ENCODE measurements at places on chromosomes 4 and X.

DNA sequence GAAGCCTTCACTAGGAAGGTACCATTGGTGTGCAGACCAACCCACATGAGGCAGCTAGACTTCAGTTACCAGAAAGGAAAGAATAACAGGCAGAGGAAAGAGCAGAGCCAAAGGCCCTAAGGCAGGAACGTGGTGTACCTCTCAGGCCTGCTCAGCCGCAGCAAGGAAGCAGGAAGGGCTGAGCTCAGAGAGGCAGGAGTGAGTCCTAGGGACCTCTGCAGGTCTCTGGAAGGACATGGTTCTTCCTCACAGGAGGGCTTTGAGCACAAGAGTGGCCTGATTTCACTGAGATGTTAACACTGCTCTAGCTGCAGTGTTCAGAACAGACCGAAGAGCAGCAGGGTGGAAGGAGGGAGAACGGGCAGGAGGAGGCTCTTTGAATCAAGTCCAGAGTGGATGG lies 124.6 kb downstream of the DCHS2 start:
- DNase-seq, result no peak

DNA sequence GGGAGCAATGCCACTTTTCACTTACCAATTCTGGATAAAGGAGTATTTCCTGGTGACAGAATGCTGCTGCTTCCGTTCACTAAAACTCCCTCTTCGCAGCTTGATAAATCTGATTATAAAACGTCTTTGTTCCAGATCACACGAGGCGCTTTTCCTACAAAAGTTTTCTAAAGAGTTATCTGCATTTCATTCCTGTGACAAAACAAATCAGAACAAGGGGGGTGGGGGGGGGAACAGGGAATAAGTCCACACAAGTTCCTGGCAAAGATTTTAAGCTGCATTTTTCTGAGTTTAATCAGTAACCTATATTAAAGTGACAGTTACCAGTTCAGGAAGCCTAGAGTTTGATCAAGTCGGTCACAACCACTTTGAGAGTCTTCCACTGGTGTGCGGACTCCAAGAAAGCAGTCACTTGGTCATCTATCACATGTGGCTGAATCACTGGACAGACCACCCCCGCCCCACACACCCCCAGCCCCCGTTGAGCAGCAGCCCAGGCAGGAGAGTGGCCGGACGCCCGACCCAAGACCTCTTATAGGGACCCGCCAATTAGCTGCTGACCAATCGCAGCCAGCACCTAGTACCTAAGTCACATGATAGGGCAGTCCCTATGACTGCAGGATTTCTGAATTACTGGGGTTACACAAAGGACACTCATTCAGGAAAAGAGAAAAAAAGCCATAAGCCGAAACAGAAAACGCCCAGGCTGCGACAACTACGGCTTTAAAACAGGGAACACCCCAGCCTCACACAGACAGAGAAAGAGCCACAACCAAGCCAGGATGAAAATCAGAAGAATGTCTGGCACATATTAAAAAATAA lies 569.3 kb upstream of the DIPK2B start:
- DNase-seq, result peak; percentile 84

- DNase-seq, result no peak
These were observed 81.3 kb downstream of the ZNF732 start for GRCh38 chr4:223913-224497.

DNA sequence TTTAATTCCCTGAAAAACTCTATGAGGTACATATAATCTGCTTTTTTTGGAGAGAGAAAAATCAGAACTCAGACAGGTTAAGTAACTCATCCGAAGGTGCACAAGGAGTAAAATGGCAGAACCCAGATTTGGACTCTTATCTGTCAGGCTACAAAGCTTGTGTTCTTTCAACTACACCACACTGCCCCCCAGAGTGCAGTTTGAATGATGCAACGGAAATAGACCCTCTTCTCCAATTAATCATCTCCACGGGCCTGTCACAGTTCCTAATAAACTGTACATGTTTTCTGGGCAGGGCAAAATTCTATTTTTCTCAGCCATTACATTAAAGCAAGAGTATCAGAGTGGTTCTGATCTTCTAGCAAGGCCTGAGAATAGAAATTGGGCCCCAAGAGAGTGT lies 35.3 kb upstream of the DCX start:
- DNase-seq, result peak; percentile 77

DNA sequence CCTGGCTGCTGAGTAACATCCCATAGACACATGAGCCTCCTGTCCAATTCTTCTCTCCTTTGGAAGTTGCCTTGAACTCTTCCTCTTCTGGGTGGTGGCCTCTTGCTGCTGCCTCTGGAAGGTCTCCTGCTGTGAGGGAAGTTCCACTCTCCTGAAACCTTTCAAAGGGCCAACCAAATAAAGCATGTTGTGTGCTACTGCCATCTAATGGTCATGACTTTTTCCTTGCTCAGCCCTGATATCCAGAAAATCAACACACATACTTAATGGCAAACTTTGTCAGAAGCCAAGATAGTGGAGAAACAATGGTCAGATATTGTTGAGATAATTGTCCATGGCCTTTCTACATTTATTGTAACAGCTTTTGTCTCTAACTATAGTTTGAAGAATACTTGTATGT lies 19.1 kb upstream of the ZXDA start:
- peak; percentile 30 for DNase-seq

- DNase-seq, result no peak
These were observed 19.8 kb upstream of the PPARGC1A start for GRCh38 chr4:23909671-23910070.

GRCh38 chrX:48971249-48972219 lies at the start of gene KCND1:
KCND1 (minus strand) TSS chrX:48971844; CDS start chrX:48970271, 1,573 bp downstream.
- no peak for DNase-seq

DNA sequence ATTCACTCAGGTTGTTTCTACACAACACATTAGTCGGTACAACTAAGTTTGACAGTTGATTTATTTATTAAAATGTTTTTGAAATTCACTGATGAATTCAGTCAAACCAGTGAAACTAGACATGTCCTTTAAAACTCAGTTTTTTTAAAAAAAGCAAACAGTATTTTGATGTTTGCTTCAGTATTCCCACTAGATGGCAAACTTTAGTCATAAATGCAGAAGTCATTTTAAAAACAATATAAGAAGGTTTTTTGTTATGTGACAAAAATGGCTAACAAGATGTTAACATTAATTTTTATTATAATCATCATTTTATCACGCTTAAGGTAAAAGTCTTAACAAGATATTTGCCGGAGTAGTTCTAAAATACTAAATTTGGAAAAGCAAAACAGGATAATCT lies 1337.8 kb upstream of the DIAPH2 start:
- no peak for DNase-seq

GRCh38 chr4:85701861-85702321 lies 226.9 kb downstream of the ARHGAP24 start:
- DNase-seq, result no peak

DNA sequence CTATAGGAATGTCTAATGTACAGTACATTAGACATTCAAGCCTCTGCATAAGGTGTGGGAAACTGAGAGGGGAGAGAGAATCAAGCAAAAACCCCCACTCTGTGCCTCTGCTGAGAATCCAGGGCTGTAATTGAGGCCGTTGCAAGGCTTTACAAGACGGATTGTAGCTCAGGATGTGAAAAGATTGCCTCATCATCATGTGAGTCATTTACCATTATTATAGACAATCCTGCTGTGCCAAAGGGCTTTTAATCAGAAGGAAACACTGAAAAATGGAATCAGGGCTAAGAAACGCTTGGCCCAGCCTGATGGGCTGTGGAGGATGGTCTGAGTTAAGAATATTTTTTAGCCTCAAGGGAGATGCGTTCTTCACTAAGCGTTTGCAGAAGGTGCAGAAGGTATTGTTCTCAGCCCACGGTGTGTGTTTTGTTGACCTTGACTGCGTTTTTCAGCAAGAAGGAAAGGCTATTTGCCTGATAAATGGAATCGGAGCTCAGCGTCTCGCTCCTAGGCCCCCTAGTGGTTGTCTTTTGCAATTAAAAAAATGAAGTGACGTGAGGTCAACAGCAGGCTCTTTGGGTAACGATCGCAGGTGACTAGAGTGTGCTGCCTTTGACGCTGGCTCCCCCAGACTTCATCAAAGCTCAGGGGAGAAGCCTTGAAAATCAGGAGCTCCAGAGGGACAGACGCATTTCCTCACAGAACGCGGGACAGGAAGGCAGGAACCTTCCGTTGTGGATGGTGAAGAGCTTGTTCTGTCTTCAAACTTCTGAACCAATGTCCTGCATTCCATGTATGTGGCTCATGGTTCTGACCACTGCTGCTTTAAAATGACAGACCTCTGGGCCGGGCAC lies 18.1 kb upstream of the CHRNA9 start:
- peak; percentile 82 for DNase-seq

DNA sequence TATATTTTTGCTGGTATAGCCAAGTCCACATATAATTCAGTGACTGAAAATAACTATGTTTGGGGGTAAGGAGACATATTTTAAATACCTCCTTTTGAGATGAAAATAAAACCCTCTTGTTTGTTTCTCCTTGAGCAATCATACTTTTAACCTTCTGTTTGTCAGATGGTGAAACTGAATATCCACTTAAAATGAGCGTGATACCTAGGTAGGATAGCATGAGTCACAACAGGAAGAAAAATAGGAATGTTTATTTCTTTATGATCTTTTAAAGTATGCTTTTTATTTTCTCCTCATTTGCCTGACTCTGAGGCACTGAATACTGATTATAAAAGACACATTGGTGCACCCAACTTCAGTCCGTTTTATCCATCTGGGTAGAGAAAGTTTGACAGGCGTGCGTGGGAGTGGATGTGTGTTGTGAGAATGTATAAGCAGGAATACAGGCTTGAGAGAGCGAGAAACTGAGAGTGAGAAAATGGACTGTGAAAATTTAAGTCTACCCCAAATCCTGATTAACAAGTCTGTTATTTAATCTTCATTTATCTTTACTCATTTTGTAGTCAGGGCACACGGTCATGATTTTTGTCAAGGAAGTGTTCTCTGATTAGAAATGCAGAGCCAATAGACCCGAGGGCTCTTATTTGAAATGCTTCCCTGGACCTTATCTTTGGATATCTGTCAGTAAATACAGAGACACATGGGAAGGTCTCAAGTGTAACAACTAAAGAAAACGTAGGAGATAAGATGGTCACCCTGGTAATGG lies 62.1 kb upstream of the ANTXR2 start:
- no peak for DNase-seq

DNA sequence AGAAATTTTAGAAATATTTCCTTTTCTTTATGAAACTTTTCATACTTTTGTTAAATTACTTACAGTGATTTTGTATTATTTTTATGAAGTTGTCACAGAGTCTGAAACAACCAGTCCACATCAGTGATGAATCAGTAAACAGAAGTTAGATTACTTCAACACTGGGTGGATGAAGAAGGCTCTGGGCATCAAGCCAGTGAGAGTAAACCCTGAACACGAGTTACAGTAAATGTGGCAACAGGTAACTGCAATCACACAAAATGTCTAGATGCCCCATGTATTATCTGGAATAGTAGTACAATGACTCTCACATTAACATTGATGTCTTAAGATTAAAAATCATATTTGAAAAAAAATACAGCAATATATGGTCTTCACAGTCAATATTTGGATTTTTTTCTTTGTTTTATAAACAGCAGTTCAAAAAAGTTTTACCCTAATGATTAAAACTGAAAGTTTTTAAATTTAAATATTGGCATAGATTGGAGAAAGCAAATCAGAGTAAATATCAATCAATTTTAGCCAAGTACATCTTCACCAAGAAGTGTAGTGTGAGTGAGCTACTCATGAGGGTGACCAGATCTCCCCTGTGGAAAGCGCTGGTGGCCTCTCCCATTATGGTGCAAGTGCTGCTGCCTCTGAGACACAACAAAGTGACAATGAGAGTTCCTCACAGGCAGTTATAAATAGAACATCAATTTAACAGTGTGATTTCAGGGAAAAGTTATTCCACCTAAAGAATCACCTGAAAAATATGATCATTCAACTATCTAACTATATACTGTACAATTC lies 63.2 kb upstream of the UGT2B7 start:
- no peak for DNase-seq

GRCh38 chr4:136246876-136247275 lies 1285.4 kb downstream of the PCDH18 start:
- DNase-seq, result no peak

GRCh38 chr4:25863831-25864418 lies 1.1 kb upstream of the SEL1L3 start:
- DNase-seq, result no peak

GRCh38 chr4:156303708-156304107 lies 350.0 kb upstream of the CTSO start:
- no peak for DNase-seq

- no peak for DNase-seq
These were observed 86.5 kb downstream of the SLC10A6 start for GRCh38 chr4:86762649-86763048.

GRCh38 chr4:10047967-10048366 lies 26.7 kb upstream of the SLC2A9 start:
- no peak for DNase-seq

- DNase-seq, result no peak
These were observed 64.6 kb upstream of the TMEM150C start for GRCh38 chr4:82626251-82626868.

- DNase-seq, result no peak
These were observed 240.3 kb upstream of the GPC4 start for GRCh38 chrX:133655275-133656265.

- DNase-seq, result no peak
These were observed 1262.0 kb upstream of the ADGRL3 start for GRCh38 chr4:59938166-59938565.

DNA sequence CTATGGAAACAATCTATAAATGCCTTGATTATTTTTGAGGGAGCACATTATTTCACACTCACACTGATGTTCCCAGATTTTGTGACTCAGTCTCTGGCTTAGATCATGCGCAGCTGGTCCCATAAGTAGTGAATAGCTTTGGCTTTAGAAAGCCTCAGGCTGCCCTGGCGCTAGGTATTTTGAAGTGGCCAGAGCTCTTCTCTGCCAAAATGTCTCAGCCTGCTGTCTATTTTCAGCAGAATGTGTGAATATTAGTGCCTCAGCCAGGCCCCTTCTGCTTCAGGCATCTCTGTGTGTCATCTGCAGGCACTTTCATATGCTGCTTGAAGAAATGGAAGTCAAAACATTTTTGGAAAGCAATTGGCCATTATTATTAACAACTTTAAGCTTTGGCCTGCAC lies 931.0 kb upstream of the INTU start:
- no peak for DNase-seq

- peak; percentile 84 for DNase-seq
These were observed at the start of gene ZCCHC18 for GRCh38 chrX:104112326-104112951. ZCCHC18 (plus strand) TSS chrX:104112523; CDS start chrX:104114112, 1,589 bp downstream.

DNA sequence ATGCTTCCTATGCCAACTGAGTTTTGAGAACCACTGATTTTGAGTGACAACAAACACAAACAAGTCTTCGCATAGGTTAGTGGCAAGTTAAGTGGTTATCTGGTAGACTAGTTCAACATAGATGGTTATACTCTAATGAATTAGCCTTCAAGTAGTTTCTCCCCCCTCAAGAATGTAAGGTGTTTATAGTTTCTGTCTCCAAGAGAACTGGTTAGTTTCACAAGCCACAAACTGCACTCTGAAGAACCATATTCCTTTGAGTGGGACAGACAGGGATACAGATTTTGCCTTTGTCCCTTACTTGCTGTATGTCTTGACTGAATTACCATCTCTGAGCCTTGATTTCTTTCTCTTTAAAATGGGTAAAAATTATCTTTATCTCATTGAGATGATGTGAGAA lies 41.5 kb downstream of the PASD1 start:
- no peak for DNase-seq

All from HAP-1 (cell line).